ENCODE measurements at places on chromosomes 3 and 15. TPM values are rescaled to one million over a fixed set of nuclear protein-coding genes. Genes with fewer than 3 reads are reported as not detected.
A peak's percentile ranks its signal among the peaks of the same experiment; 100 is the strongest.

SGO1 gene
- total RNA-seq = 43.7 TPM

- H3K27me3 ChIP-seq = no peaks in the 10 kb centered on the region
- no peak for DNase-seq
- no peak overlapping the region for H3K27ac ChIP-seq
Measured at GRCh38 chr3:99250821-99251355, 349.4 kb upstream of the DCBLD2 start.

DNA sequence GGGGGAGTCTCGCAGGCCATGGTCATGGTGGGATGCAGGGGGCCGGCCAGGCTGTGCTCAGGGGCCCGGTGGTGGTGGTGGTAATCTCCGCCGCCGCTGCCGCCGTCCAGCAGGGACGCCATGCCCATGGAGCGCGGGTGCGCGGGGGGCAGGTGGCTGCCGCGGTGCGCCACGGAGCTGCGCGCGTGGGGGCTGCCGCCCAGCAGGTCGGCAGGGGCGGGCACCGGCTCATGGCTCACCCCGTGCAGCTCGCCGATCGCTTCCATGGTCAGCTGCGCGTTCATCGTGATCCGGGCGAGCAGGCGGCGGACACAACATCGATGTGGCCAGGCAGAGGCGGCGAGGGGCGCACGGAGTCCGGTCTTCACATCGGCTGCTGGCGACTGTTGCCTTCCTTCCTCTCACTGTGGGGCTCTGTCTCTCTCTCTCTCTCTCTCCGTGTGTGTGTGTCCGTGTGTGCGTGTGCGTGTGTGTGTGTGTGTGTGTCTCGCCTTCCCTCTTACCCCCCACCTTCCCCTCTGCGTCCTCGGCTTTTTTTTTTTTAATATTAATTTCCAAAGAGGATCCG lies 451 bp downstream of the ONECUT1 start:
- no peaks in the 10 kb centered on the region for H3K36me3 ChIP-seq
- H3K27me3 ChIP-seq = peaks cover 86% of the 10 kb centered on the region
- no peak overlapping the region for H3K27ac ChIP-seq
- H3K4me3 ChIP-seq = peak overlapping the region; percentile 37
- H3K4me1 ChIP-seq = peaks cover 8% of the 10 kb centered on the region

SLC9C1 gene
- total RNA-seq = not detected

XRN1 gene
- 59.6 TPM for total RNA-seq

DNA sequence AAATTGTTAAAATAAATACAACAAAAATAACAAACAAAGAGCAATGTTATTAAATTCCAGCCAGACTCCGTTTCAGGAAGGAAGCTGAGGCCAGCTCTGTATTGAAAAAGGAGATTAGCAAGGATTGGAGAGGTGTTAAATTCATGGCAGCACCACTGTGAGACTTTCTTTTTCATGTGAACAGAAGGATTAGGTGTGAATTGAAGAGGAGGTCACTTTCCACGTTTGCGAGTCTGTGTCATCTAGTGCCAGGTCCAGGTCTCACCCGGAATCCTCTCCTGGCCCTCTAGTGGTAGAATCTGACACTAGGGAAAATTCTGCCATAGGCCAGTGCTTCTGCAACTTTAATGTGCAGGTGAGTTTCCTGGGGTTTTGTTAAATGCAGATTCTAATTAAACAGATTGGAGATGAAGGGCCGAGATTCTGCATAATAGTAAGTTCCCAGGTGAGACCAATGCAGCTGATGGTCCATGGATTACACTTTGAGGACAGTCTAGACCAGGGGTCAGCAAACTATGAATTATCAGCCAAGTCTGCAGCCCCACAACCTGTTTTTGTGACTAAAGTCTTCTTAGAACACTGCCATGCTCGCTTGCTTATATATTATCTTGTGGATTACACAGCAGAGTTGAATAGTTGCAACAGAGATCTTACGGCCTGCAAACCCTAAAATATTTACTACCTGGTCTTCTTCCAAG lies 9.2 kb upstream of the SLC6A1 start:
- no peak overlapping the region for H3K27ac ChIP-seq
- peak; percentile 23 for DNase-seq
- H3K27me3 ChIP-seq = peaks cover 9% of the 10 kb centered on the region
- H3K4me1 ChIP-seq = no peaks in the 10 kb centered on the region
- no peaks in the 10 kb centered on the region for H3K36me3 ChIP-seq
- no peak overlapping the region for H3K4me3 ChIP-seq

- H3K27ac ChIP-seq = no peak overlapping the region
- no peaks in the 10 kb centered on the region for H3K27me3 ChIP-seq
- H3K36me3 ChIP-seq = no peaks in the 10 kb centered on the region
Measured at GRCh38 chr3:22322861-22323260, 571.9 kb upstream of the ZNF385D start.

DNA sequence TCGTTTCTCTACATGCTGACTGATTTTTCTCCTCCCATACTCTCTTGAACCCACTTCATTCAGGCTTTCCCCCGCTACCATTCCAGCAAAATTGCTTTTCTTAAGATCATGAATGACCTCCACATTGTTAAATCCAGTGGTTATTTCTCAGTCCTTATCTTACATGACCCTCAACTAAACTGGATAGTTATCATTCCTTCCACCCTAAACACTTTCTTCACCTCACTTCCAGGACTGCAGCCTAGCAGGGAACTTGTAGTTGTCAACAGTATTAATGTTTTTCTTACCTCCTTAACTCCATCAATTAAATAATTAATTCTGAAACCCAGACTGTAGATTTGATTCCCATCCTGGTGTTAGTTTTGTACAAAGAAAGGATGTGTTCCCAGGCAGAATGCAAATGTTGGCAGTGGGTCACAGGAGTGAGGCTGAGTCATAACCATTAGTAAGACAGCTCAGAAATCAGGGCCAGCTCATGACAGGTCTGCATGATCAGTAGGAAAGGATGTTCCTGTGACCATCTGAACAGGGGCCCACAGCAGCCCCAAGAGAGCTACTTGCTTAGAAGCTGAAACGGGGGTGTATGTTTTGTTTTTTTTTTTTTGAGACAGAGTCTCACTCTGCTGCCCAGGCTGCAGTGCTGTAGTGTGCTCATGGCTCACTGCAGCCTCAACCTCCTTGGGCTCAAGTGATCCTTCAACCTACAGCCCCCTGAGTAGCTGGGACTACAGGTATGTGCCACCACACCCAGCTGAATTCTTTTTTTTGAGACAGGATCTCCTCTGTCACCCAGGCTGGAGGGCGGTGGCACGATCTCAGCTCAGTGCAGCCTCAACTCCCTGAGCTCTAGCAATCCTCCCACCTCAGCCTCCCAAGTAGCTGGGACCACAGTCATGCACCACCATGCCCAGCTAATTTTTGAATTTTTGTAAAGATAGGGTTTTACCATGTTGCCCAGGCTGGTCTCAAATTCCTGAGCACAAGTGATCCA lies 9.1 kb downstream of the BCL2L10 start:
- no peaks in the 10 kb centered on the region for H3K36me3 ChIP-seq
- peaks cover 7% of the 10 kb centered on the region for H3K4me1 ChIP-seq
- H3K27me3 ChIP-seq = peaks cover 10% of the 10 kb centered on the region
- H3K27ac ChIP-seq = no peak overlapping the region
- no peak overlapping the region for H3K4me3 ChIP-seq
- no peak for DNase-seq

DNA sequence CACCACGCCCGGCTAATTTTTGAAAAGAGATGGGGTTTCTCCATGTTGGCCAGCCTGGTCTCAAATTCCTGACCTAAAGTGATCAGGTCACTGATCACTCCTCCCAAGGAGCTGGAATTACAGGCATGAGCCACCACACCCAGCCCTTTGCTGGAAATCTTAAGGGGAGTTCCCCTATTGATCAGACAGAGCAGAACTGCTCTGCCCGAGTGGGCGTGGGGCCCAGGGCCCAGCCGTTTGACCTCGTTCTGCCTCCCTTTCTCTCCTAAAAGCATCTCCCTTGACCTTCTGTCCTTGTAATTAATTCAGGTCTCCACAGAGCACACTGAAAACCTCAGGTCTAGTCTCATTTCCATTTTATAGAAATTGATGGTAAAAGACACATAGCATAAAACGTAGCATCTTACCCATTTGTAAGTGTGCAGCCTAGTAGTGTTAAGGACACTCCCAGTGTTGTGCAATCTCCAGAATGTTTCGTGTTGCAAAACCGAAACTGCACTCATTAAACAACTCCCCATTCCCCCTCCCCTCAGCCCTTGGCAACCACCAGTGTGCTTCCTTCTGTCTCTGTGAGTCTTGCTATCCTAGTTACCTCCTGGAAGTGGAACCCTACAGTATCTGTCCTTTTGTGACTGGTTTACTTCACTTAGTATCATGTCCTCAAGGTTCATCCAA lies 89.3 kb downstream of the SLCO3A1 start:
- H3K36me3 ChIP-seq = no peaks in the 10 kb centered on the region
- peaks cover 7% of the 10 kb centered on the region for H3K27me3 ChIP-seq
- DNase-seq = peak; percentile 60
- H3K27ac ChIP-seq = no peak overlapping the region
- peak overlapping the region; percentile 42 for H3K4me3 ChIP-seq

CX3CR1 gene
- total RNA-seq = 0.95 TPM

HCLS1 gene
- total RNA-seq = 280 TPM

PRKCI gene
- 17.0 TPM for total RNA-seq

DNA sequence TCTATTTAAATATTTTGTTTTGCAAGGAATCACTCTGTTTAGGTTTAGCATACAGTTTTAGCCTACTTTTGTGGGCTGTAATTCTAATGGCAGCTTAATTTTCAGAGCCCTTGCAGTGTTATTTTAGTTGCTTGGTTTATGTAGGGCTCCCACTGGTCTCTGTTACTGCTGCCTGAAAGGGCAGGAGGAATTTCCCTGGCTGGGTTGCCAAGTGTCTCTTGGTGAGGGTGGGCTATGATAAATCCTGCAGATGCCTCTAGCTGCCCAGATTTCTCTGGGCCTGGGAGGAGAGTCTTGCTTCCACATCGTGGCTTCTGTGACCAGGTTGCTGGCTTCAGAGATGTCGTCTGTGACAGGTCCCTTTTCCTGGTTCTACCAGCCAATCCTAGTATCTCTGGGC lies 36.2 kb downstream of the ILDR1 start:
- peaks cover 17% of the 10 kb centered on the region for H3K27me3 ChIP-seq
- peaks cover 8% of the 10 kb centered on the region for H3K36me3 ChIP-seq
- peaks cover 19% of the 10 kb centered on the region for H3K4me1 ChIP-seq
- H3K27ac ChIP-seq = no peak overlapping the region

ST8SIA2 gene
- total RNA-seq = not detected

- peak overlapping the region; percentile 86 for H3K27ac ChIP-seq
- peaks cover 20% of the 10 kb centered on the region for H3K36me3 ChIP-seq
- peaks cover 59% of the 10 kb centered on the region for H3K4me1 ChIP-seq
- peak overlapping the region; percentile 48 for H3K4me3 ChIP-seq
- DNase-seq = no peak
- peaks cover 11% of the 10 kb centered on the region for H3K27me3 ChIP-seq
Measured at GRCh38 chr15:91319371-91320059, 219.5 kb downstream of the SV2B start.

DNA sequence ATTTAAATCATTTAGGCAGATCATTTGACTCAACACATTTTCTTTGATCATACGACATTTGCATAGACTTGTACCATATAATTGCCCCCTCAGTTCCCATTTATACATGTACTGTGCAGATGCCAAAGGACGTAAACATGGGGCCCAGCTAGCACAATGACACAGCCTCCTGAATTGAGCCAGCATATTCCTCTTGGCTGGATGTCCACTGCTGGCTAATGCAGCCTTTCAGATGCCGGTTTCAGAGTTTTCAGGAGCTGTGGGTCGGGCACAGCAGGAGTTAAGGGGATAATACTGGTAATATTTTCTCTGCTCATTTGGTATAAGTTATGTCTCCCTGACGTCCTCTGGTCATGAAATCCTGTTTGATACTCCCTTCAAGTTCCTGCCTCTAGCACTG lies 39.4 kb downstream of the KAT2B start:
- H3K27me3 ChIP-seq = no peaks in the 10 kb centered on the region
- H3K4me1 ChIP-seq = peaks cover 39% of the 10 kb centered on the region
- DNase-seq = no peak
- H3K36me3 ChIP-seq = peaks cover 64% of the 10 kb centered on the region

ATP2B2 gene
- not detected for total RNA-seq

- H3K4me1 ChIP-seq = no peaks in the 10 kb centered on the region
- peaks cover 7% of the 10 kb centered on the region for H3K27me3 ChIP-seq
- no peaks in the 10 kb centered on the region for H3K36me3 ChIP-seq
- H3K27ac ChIP-seq = no peak overlapping the region
Measured at GRCh38 chr3:58672880-58673279, 6.3 kb upstream of the FAM3D start.

GRCh38 chr3:123655400-123655799 lies 70.5 kb upstream of the HACD2 start:
- DNase-seq = no peak
- no peak overlapping the region for H3K27ac ChIP-seq
- H3K4me1 ChIP-seq = no peaks in the 10 kb centered on the region
- peaks cover 2% of the 10 kb centered on the region for H3K27me3 ChIP-seq

GRCh38 chr3:133280586-133280985 lies 119.3 kb upstream of the BFSP2 start:
- no peaks in the 10 kb centered on the region for H3K36me3 ChIP-seq
- peaks cover 9% of the 10 kb centered on the region for H3K27me3 ChIP-seq
- DNase-seq = no peak
- H3K4me1 ChIP-seq = no peaks in the 10 kb centered on the region
- H3K27ac ChIP-seq = no peak overlapping the region

- peaks cover 5% of the 10 kb centered on the region for H3K36me3 ChIP-seq
- peaks cover 24% of the 10 kb centered on the region for H3K4me1 ChIP-seq
- no peak for DNase-seq
Measured at GRCh38 chr3:138782755-138783154, 52.0 kb downstream of the PIK3CB start.

All from activated CD8-positive, alpha-beta T cell treated with anti-CD3 and anti-CD28 coated beads, Interleukin-2, amount 10 ng/mL, durations not matched to agents 7 days and 5 days (primary cell).